Activated naive CD4-positive, alpha-beta T cell (primary cell): ENCODE measurements at places on chromosomes 3 and 15.

DNA sequence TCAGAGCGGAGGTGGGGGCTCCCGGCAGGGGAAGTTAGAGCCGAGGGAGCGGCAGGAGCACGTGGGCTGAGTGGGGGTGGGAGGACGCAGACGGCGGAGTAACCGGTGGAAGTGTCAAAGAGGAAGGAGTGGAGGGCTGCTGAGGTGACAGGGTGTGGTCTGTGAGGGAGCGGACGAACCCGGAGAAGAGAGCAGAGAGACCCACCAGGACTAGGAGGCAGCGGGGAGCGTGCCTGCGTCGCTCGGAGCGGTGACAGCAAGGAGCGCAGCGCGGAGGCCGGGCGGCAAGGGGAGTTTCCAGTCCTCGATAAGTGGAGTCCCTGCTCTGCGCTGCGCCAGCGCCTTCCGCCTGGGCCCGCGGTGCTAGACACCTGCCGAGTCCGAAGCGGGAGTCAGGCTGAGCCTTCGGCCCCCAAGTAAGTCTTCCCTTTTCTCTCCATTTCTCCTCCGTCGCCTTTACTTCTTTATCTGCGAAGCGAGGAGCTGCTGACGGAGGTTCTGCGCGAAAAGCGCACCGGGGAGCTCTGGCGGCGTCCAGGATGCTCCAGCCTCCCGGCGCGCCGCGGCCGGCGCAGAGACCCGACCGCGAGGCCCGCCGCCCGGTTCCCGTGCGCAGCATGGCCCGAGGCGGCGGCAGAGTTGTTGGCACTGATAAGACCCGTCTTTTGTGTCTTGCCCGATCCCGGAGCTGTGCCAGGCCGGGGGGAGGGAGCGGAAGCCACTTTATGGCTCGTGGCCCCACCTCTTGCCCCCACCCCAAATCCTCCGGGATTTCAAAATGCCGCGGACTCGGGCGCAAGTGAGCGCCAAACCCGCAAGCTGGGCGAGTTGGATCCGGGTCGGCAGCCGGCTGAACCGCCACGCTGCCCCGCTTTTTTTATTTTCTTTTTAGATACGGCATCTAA, 533.0 kb upstream of the SEMA6D start:
- no peak for DNase-seq

- DNase-seq: no peak
Observed at GRCh38 chr3:179624451-179624850, 19.9 kb downstream of the NDUFB5 start.

DNA sequence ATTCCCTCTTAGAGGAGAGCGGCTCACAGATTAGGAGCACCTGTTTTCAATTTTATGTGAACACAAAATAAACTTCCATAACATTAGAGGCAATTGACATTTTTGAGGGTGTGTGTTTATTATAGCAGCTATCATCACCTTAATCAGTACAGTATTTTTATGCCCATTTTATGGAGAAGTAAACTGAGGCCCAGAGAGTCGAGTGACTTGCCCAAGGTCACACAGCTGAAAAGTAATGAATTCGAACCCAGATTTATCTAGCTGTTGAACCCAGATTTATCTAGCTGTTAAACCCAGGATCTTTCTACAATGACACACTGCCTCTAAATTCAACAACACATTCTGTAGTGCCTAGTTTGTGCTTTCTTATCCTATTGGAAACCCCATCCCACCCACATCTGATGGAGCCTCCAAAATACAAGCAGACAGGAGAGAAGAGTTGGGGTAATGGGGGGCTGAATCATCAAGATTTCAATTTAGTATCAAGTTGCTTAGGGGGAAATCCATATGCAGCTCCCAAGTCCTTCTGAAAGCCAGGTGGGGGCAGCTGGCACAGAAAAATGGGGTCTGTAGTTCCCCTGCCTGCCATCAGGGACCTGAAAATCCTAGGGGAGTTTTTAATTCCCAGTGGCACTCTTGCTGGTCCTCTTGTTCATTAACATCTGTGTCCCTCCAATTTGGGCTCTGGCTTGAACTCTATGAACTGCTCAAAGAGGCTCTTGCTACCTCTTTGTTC, 50.4 kb upstream of the TRA2B start:
- DNase-seq: no peak

DNA sequence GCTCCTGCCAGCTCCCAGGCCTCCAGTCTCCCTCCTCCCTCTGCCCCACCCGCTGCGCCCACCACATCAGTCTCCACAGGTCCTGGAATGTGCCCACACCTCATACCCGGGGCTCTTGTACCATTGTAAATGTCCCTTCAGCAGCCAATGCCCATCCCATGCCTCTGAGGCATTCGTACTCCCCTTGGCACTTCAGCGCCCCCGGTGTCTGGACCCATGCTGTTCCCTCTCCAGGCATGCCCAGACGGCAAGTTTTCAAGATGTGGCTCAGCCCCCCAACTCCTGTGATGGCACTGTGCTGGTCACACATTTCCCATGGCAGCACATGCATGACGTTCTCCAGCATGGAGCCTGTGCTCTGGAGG, 13.3 kb downstream of the PLXND1 start:
- no peak for DNase-seq

GRCh38 chr3:169541528-169541927, 122.0 kb downstream of the MECOM start:
- no peak for DNase-seq

GRCh38 chr3:150177673-150178381, 207.1 kb upstream of the PFN2 start:
- no peak for DNase-seq

GRCh38 chr3:84962415-84962814, 3.6 kb downstream of the CADM2 start:
- DNase-seq: no peak

DNA sequence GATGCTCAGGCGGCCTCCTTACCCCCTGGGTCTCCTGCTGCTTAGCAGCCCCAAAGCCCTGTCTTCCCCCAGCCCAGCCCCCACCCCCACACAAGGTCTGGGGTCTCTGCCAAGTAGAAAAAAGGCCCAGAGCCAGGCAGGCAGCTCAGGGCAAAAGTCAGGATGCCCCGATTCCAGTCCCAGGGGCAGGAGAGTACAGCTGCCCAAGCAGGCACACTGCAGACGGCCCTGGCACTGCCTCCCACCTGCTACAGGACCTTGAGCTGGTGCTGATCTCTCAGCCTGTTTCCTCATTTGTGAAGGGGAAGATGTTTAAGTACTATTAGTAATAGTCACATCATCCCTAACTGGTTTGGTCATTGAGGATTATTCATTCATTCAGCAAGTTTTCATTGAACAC, 12.6 kb downstream of the TMEM43 start:
- no peak for DNase-seq

DNA sequence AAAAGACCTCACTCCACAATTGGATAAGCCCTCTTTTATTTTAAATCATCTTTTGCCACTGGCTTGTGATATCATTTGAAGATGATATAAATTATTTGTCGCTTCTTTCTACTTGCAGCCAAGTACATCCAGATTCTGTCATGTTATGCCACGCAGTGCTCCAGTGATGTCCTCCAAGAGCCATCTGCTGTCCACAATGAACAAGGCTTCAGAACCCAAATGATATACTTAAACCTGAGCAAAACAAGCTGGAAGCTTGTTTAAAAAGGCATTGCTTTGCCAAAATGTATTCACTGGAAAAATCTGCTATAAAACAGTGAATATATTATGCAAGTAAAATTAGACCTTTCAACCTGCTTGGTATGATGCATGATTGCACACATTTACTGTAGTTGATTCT, 58.8 kb upstream of the ARL6 start:
- no peak for DNase-seq

- DNase-seq: no peak
Observed at GRCh38 chr3:146839727-146840375, 234.7 kb upstream of the PLSCR5 start.

GRCh38 chr3:122458992-122459391, 43.1 kb upstream of the WDR5B start:
- DNase-seq: no peak

DNA sequence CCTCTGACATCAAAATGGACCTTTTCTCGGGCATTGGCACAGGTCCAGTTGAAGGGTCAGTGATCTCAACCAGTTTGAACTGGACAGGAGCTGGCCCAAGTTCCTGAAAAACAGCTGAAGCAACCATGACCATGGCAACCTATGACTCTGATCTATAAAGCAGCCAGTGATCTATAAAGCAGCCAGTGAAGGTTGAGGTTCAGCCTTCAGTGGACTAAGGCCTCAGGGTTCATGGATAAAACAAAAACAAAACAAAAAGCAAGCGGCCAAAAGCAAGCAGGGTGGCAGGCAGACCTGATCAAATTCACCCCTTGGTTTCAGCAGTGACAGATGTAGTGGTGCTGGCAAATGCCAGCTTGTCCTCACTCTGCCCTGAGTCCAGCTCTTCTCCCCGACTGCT, 10.0 kb upstream of the CHRNB4 start:
- no peak for DNase-seq

- no peak for DNase-seq
Observed at GRCh38 chr3:46283881-46284450, 41.7 kb downstream of the CCR3 start.

DNA sequence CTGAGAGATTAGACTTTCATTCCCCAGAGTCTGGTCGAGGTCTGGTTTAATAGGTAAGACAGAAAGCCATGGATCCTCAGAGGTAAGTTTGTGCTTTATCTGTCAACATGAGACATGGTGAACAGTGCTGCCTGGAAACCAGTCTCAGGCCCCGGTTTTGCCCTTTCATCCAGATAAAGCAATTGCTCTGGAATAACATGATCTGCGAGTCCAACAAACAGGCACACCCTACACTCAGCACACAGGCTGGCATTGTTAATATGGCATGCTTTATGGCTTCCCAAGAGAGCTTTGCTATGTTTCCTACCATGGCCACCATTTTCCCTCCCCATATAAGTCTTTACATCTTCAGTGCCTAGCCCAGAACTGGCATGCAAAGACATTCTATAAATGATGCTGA, 30.1 kb upstream of the MNS1 start:
- no peak for DNase-seq

DNA sequence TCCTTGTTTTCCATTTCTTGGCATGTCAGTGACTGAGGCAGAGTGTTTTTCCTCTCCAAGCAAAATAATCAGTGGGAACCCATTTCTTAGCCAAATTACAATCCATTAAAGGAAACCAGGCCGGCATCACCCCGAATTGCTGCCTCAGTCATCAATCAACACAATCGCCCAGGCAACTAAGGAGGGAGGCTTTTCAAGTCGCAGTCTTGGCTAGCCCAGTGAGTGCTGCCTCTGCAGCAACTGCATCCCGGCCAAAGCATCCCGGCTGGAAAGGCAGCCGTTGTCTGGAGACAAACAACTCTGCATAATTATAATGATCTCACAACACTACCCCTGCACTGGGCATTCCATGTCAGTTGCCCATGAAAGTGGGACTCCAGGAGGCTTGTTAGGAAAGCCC, 213.5 kb upstream of the PRICKLE2 start:
- no peak for DNase-seq

DNA sequence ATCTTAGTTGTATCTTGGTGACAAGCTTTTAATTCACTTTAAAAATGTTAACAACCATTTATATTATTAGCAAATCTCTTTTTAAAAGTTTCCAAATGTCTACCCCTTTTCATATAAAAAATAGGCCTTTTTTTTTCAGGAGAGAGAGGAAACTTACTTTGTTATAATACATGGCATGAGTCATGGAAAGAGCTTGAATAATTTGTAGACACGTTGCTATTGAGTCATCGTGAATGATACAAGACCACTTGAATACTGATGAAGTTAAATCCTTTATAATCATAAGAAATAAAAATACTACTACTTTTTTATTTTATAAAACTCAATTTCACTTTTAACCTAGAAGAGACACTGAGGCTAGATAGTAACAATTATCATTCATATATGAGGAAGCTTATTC, 70.3 kb upstream of the BBX start:
- DNase-seq: no peak

- DNase-seq: no peak
Observed at GRCh38 chr3:65723985-65724384, 314.7 kb downstream of the MAGI1 start.

DNA sequence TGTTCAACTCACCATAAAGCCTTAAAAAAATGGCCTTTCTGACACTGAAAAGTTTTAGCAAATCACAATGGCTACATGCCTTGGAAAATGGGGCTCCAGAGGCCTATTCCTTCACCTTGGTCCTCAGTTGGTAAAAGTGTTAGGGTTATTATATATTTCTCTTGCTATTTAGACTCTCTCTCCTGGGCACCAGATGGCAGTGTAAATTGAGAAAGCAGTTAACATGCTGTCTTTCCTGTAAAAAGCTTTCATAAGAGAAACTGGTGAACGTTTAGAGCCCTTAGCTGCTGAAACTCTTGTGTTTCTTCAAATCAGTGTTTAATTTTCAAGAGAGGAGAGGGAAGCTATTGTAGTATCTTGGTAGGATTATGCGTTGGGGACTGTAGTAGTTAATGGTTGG, 89.9 kb downstream of the LRTM1 start:
- no peak for DNase-seq

- no peak for DNase-seq
Observed at GRCh38 chr15:68228971-68229385, 550 bp downstream of the CLN6 start.

GRCh38 chr3:197709135-197709534, 27.6 kb downstream of the RUBCN start:
- DNase-seq: no peak

DNA sequence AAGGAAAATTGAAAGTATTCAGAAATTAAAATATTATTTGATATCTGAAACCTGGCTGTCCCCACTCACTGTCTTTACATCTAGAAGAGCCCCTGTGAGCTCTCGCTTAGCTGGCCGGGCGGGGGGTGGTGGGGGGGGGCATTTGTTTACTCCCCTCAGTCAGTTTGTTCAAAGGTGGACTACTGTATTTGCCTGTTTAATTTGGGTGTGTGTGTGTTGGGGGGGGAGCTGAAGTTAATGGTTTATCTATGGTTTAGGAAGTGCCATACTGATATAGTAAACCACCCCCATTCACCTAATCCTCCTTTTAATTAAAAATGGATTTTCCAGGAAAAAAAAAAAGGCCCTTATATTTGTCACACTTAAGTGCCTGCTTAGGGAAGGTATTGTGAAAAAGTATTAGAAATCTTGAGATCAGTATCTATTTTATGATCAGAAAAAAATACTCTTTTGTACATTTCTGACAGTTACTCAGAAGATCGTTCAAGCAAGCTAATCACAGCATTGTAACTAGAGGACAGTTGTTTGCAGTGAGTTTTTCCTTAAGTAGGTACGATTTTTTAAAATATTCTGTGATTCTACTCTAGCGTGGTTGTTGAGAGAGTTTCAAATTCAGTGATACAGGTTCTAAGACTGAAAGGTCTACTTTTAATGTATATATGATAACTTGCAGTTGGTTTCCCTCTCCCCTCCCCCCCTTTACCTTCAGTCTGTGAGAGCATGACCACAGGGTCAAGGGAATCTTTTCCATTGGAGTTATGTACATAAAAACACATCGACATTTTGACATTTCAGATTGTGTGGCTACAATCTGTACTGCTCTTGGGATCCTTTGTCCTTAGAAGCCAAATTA, 8.5 kb downstream of the NR2F2 start:
- DNase-seq: no peak

DNA sequence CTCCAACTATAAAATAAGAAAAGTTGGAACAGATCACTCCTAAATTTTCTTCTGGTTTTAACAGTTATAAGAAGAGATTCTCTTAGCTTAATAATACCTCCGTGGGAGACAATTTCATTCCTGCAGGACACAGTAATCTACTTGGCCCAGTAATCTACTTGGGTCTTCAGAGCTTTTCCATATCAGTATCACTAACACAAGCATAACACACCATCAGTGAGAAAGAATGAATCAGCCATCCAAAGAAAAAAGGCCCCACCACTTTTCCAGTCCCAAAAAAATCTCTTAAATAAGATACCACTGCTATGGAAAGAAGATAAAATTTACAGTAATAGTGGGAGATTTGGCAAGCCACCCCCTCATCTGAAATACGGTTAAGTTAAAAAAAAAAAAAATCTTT, 20.2 kb downstream of the SIN3A start:
- DNase-seq: no peak

- DNase-seq: peak; percentile 21
Observed at GRCh38 chr3:170584585-170585007, 1.3 kb downstream of the SLC7A14 start.
